Stimulated activated CD8-positive, alpha-beta memory T cell treated with anti-CD3 and anti-CD28 coated beads, Interleukin-7, amount 100 ng/mL, for 4 hours (primary cell): ENCODE measurements at places on chromosomes 2 and 18.

DNA sequence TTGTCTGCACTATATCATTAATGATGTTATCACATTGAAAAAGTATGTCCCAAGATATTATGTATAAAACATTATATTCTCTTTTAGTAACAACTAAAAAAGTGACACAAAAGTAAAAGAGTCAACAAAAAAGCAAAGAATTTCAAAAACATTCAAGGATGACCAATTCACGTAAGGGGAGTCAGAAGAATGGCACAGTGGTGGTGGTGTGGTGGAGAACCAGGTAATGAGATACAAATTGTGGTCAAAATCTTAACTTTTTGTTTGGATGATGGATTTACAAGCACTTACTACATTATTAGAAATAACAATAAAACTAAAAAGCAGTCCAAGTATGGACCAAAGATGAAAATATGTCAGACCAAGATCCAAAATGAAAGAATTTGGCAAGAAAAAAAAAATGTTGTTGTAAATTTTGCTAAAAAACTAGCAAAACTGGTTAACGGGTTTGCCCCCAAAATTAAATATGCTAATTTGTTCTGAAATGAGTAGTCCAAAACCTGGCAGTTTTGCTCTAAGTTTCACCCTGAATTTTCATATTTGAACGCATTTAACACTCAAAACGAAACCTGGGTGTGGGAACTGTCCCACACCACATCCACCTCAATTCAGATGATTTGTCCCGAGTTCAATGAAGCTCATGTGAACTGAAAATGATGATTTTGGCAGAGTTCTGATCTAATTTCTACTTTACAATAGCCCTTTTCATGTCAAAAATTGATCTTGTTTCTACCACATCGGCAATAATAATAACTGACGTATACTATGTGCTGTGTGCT is 135.8 kb downstream of the IKZF2 start:
- DNase-seq: no peak

DNA sequence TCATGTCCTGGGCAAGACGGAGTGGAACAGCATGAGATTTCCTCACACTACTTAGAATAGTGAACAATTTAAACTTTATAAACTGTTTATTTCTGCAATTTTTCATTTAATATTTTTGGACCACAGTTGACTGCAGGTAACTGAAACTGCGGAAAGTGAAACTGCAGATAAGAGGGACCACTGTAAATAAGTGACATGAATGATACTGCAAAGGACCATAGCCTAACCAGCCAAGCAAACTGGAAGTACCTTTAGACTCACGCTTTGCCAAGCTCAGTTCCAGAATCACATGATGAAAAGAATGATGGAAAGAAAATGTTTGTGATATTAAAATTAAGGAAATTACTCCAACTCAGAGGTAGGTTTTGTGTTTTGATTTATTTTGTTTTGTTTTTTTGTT is 94.6 kb upstream of the ITGA4 start:
- DNase-seq: no peak

DNA sequence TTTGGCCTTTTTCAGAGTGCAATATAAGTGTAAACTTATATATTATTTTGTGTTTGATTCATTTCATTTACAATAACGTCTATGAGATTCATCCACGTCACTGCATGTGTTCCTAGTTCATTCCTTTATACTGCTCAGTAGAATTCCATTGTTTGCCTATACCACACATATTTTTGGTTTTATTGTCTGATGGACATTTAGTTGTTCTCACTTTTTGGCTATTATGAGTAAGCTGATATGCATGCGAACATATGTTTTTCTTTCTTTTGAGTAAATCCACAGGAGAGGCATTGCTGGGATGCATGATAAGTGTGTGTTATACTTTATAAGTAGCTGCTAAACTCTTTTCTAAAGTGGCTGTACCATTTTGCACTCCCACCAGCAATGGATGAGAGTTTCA is 314.8 kb upstream of the HS6ST1 start:
- no peak for DNase-seq

GRCh38 chr2:157443795-157444640 is at the start of gene CYTIP:
Gene CYTIP (minus strand): TSS chr2:157444089. CDS start chr2:157444020, 69 bp downstream.
- peak; percentile 49 for DNase-seq

GRCh38 chr18:43596105-43596712 is 318.9 kb upstream of the SYT4 start:
- no peak for DNase-seq

- DNase-seq: no peak
Observed at GRCh38 chr2:60045456-60045855, 508.0 kb downstream of the BCL11A start.

- no peak for DNase-seq
Observed at GRCh38 chr2:146465460-146465859, 1379.4 kb upstream of the ACVR2A start.

DNA sequence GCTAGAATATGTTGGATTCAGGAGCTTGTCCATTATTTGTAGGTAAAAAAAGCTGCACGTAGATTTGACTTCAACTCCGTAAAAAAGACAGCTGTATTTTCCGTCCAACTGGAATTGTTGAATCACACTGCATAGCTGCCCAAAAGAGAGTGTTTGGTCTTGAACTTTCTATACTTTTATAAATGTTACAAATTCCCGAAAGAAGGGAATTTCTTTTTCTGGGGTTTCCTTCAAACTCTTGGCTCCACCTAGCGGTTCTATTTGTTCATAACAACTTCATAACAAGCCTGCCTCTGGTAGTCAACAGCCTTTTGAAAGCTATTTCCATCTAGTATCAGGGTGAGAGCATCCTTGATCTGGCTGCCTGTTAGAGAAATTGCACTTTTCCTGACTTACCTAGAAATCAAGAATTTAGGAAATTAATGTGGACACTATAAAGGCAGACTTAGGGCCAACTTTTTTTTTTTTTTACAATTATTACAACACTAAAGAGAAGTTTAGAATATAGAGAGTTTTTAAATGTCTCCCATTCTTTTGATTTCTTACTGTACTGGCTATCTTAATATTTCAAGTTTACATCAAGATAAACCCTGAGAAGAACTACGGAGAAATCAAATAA is 48.1 kb downstream of the TMEM185B start:
- DNase-seq: no peak

GRCh38 chr2:47905386-47906156 is 727 bp downstream of the FBXO11 start:
- peak; percentile 17 for DNase-seq
